Activated CD4-positive, alpha-beta memory T cell treated with anti-CD3 and anti-CD28 coated beads for 36 hours (primary cell): ENCODE measurements at places on chromosomes 3 and 15. TPM values are rescaled to one million over a fixed set of nuclear protein-coding genes. Genes with fewer than 3 reads are reported as not detected.

SCN11A gene
- total RNA-seq, result 0.05 TPM

CSPG4 gene
- total RNA-seq, result not detected

PLD1 gene
- total RNA-seq, result 0.99 TPM

PLCH1 gene
- 0.12 TPM for total RNA-seq

BCL2A1 gene
- 110 TPM for total RNA-seq

XCR1 gene
- total RNA-seq, result not detected

RRP9 gene
- 32.3 TPM for total RNA-seq

LRRIQ4 gene
- total RNA-seq, result 0.14 TPM

CCDC39 gene
- not detected for total RNA-seq

ST3GAL6 gene
- total RNA-seq, result not detected

CD200R1 gene
- total RNA-seq, result 4.4 TPM

ABHD10 gene
- 79.8 TPM for total RNA-seq

PLIN1 gene
- total RNA-seq, result 0.17 TPM

GOLGA6L7 gene
- total RNA-seq, result not detected

USP50 gene
- total RNA-seq, result not detected

SPATA12 gene
- not detected for total RNA-seq

CPN2 gene
- not detected for total RNA-seq

NPHP3 gene
- total RNA-seq, result 16.7 TPM

CELF6 gene
- total RNA-seq, result 0.19 TPM

GOLGA6L22 gene
- not detected for total RNA-seq

CYP1A1 gene
- total RNA-seq, result 0.64 TPM

PLSCR2 gene
- not detected for total RNA-seq

PPARG gene
- total RNA-seq, result 2.7 TPM

SLC22A13 gene
- 0.12 TPM for total RNA-seq
